ENCODE measurements at places on chromosomes 12 and 14. TPM values are rescaled to one million over a fixed set of nuclear protein-coding genes. Genes with fewer than 3 reads are reported as not detected.

The TSPAN8 gene
- 5.5 TPM for total RNA-seq

The TRPV4 gene
- not detected for total RNA-seq

The OTUB2 gene
- 0.21 TPM for total RNA-seq

The ADAM20 gene
- total RNA-seq = 4.6 TPM

The RD3L gene
- not detected for total RNA-seq
